NCI-H1048 (cell line): ENCODE measurements at places on chromosomes 11 and 22.

- DNase-seq = no peak
Observed at GRCh38 chr22:24841261-24841660, 35.2 kb downstream of the SGSM1 start.

- DNase-seq = no peak
Observed at GRCh38 chr11:108960501-108960900, 295.6 kb downstream of the DDX10 start.

- no peak for DNase-seq
Observed at GRCh38 chr22:21726650-21727049, 8.9 kb downstream of the YPEL1 start.

- no peak for DNase-seq
Observed at GRCh38 chr22:36196254-36197064, 5.2 kb downstream of the APOL4 start.

DNA sequence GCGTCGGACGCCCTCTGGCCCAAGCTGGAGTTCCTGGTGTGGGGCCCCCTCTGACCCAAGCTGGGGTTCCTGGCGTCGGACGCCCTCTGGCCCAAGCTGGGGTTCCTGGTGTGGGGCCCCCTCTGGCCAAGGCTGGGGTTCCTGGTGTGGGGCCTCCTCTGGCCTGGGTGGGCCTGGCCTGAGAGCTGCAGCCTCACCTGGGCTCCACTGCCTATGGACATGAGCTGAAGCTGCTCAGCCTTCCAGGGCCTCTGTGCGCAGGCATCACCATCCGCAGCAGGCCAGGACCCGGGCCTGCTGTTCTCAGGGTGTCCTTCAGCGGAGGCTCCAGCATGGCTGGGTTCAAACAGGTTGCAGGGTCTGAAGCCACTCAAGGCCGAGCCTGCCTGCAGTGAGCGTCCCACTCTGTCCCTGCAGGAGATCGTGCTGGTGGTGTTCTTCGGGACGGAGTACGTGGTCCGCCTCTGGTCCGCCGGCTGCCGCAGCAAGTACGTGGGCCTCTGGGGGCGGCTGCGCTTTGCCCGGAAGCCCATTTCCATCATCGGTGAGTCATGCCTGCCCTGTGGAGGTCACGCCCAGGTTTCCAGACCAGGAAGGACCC, 125.5 kb downstream of the KCNQ1 start:
- no peak for DNase-seq

DNA sequence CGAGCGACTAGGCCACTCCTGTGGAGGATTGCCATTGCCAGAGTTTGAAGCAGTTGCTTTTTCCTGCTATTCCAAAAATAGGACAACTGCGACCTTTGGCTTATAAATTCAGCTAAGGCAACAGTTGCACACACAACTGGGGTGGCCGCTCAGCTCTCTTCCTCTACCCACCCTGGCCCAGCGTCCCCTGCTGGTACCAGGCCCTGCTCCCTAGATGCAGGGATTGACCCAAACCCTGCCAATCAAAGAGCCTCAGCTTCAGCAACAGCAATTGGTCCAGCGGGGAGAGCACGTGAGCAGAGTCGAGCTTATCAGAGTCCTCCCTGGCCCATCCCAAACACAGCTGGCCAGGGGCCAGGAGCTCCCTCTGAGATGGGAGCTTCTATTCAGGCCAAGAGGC, 22.0 kb upstream of the CABP2 start:
- DNase-seq = no peak

GRCh38 chr22:38471237-38471636, 3.3 kb downstream of the KDELR3 start:
- DNase-seq = no peak

DNA sequence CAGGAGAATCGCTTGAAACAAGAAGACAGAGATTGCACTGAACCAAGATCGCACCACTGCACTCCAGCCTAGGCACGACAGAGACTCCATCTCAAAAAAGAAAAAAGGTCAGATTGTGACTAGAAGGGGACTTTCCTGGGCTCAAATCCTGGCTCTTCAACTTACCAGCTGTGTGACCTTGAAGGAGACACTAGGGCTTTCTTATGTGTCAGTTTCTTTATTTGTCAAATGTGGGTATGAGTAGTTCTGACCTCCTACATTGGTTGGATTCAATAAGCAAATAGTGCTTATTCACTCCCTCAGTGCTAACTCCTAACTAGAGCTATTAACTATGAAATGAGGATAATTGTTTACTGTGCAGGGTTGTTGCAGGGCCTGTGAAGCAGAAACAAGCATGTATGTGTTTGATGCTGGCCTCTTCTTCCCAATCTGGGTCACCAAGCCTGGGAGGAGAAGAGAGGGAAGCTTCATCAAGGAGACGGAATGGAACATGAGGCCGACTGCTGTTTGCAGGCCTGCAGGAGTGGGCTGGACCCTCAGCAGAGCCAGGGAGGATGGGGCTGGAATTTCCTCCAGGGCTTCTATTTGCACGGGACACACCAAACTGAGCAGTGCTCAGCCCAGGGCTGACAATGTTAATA, 22.5 kb downstream of the RHOD start:
- DNase-seq = no peak

DNA sequence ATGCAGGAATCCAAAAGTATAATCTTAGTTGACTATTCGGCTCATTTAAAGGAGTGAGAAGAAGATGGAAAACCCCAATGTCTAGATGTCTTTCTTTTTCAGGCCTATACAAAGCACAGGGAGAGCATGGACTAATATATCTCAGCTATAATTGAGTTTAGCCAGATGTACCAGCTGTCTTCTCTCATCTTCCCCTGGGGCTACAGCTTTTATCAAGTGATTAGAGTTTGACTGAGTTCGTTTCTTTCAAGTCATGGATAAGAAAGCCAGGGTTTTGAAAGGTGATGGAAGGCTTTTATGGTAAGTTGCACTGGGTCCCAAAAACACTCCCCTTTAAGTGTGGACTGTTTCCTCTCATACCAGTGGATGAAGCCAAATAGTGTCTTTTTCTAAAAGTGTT, 1172.8 kb upstream of the TENM4 start:
- DNase-seq = no peak

GRCh38 chr22:25623851-25624250, 59.4 kb downstream of the GRK3 start:
- DNase-seq = no peak

DNA sequence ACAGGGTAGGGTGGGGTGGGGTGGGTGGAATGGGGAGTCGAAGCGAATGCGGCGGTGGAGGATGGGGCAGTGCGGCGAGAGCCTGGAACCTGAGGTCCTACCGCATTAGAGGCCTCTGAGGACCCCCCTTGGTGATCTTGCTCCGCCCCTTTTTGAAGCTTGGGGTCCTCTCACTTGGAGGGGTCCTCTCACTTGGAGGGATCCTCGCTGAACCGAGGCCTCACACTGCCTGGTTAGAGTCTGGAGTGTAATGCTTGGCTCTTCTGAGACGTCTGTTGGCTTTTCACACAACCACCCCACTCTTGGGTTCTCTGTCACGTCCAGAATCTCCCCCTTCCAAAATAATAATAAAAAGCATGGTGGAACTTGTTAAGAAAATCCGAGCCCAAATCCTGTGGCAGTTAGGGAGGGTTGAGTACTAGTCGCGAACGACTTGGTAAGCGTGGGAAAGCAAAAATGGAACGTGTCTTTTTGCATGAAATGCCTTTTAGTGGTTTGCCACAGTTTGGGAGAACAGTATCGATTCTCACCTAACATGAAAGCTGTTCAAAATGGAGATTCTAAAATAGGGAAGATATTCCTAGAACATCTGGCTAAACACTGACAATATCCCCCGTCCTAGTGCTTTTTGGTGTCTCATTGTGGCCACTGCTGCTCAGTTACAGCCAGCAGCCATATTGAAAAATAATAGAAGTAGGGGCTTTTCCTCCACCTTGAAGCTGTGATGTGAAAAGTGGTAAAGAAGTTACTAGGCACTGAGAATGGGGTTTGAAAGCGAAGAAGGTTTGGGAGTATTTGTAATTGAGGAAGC, 822 bp downstream of the RBX1 start:
- no peak for DNase-seq

DNA sequence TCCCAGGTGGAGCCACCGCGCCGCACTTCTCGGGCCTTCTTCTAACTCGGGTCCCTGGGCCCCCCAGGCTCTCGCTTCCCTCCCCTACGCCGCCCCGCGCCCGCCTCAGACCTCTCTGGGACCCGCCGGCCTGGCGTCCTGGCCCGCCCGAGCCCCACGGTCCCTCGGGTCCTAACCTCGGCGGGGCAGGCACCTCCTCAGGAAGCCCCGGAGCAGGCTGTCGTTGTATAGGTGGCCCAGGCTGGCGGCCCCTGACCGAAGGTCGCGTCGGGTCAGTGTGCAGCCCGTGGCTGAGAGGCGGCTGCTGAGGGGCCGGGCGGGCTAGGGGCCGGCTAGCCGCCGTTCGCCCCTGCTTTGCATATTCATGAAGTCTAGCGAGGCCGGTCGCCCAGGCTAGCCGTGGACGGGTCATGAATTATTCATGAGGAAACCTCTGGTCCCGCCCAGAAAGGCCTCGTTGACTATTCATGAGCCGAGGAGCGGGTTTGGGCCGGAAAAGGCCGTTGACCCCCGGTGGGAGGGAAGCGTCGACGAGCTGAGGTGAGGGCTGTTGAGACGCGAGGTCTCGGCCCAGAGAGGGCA, at the start of gene HORMAD2:
TSS of gene HORMAD2 (plus strand) at position 513 of the 582 bp plus-strand sequence. CDS start 13,489 bp downstream, outside the sequence.
- no peak for DNase-seq

GRCh38 chr11:109132539-109132938, 289.5 kb upstream of the C11orf87 start:
- no peak for DNase-seq

DNA sequence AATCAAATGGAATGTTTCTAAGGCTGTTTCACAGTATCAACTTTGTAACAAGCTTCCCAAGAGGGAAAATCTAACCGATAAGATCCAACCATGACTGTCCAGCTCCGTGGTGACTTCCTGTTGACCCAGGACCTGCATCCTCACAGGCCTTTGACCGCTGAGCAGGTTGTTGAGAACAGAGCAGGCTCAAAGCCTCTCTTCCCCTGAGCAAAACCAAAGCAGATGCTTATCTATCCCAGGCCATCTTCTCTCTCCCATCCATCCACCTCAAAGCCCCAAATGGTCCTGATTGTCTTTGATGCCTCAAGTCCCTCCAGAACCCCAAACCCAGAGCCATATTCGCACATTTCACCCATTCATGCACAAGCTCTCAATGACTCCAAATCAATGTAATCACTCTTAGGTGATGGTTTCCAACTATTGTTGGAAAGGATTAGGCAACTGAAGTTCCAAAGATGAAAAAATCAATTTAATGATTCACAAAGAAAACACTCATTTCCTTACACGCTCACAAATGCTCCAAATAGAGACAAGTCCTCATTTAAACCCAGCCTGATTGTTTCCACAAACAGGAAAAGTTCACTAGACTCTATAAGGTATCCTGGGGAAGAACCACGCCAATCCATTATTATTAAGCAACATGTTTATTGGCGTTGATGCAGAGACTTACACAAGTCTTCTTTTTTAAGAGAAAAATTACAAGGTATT, 48.7 kb downstream of the C11orf58 start:
- DNase-seq = no peak

- no peak for DNase-seq
Observed at GRCh38 chr22:26225207-26225606, 55.9 kb downstream of the SEZ6L start.

- DNase-seq = no peak
Observed at GRCh38 chr22:28600546-28601143, 79.0 kb downstream of the TTC28 start.

DNA sequence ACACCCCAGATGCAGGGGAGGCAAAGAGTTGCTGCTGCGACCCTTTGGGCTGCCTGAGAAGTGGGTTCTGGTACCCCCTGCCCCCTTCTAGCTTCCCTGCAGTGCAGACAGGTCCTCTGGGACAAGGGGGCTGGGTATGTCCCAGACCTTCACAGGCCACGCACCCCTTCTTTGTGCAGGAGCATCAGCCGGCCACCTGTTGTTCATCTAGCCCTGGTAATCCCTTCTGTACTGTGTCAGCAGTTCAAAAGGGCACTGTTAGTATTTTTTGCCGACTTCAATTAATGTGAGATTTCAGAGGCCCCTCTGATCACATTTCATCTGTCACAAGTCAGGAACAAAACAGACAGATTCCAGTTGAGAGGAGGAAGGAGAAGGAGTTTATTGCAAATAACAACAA, 49.9 kb downstream of the ALX4 start:
- no peak for DNase-seq

DNA sequence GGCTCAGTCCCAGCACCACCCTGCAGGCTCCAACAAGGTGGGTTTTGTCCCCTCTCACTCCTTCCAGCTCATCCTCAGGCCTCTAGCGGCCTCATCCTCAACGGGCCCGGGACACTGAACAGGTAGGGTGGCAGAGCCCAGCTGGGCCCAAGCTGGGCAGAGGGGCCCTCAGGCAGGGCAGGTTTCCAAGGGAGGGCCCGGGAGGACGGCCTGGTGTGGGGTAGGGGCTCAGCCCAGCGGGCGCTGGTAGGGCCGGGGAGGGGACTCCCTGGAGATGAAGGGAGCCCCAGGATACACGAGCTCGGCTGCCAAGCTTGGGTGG, 2.5 kb upstream of the IFITM10 start:
- no peak for DNase-seq

GRCh38 chr22:44411226-44412135, 86.6 kb downstream of the RTL6 start:
- DNase-seq = no peak

DNA sequence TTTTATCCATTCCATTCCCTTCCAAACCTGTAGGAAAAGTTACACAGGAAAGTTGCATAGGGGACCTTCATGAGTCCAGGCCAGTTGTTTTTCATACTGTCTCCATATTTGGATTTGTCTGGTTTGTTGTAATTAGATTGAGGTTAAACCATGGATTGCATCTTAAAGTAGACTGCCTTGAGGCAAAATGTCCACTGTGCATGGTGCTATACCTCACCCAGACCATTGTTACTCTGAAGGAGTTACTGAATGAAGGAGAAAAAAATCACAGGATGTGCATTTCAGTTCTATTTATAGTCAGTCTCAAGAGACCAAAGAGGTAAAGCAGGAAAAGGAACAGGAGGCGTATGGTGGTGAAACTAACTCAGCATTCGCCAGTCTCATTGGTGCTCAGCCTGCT, 29.6 kb upstream of the L3MBTL2 start:
- no peak for DNase-seq

DNA sequence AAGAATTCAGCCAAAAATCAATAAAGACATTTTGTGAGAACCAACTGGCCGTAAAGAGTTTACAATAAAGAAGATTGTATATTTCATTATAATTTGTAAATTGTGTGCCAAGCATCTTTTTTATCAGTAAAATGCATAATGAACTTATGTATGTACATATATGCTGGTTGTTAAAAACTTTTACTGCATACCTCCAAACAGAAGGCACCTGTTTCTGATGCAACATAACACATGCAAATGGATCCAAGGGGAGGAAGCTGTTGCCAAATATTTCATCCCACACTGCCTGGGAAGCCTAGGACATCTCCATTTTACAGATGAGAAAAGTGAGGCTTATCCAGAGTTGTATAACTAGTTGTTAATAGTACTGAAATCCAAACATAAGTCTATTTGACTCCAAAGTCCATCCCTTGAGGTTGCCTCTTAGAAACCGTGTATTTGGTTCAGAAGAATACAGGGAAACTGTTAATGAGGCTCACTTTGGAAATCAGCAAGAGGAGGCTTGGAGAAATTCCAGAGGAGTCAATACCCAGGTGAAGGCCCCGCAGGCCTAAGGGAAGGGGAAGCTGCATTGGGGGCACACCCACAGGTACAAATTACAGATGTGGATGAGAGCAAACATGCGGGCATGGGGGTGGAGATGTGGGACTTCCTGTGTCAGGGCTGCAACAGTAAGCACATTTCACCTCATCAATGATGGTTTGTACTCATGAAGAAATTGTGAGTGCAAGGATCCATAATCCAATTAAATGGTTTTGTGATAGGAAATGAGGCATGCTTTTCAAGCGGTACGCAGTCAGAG, 51.1 kb downstream of the RCN1 start:
- DNase-seq = no peak

GRCh38 chr11:17508791-17509190, 32.1 kb upstream of the ABCC8 start:
- no peak for DNase-seq

GRCh38 chr11:118907051-118908042, 18.4 kb downstream of the BCL9L start:
- peak; percentile 21 for DNase-seq
